ENCODE measurements at places on chromosomes 2 and 18.

GRCh38 chr18:58473071-58473470 is 155.8 kb downstream of the ALPK2 start:
- DNase-seq, result no peak

- no peak for DNase-seq
Measured at GRCh38 chr18:54378057-54378456, 20.4 kb downstream of the C18orf54 start.

GRCh38 chr2:187075199-187075635 is 226.2 kb upstream of the ZSWIM2 start:
- no peak for DNase-seq

DNA sequence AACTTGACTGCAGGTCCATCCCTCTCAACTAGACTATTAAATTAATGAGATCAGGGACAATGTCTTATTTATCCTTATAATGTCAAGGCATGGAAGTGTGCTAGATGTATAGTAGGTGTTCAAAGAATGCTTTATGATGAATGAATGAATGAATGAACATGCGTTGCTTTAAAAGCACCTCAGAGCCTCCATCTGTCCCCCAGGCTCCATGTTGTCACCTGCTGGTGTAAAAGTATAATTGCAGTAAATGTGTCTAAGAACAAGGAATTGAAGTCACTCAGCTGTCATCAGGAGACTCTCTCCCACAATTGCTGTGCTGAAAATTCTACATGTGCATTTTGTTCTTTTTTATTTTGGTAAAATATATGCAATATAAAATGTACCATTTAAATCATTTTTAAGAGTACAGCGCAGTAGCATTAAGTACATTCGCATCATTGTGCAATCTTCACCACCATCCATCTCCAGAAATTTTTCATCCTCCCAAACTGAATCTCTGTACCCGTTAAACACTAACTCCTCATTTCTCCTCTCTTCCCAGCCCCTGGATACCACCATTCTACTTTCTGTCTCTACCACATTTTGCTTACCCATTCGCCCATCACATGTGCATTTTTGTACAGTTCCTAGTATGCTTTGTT is 52.6 kb downstream of the GNAL start:
- peak; percentile 71 for DNase-seq

DNA sequence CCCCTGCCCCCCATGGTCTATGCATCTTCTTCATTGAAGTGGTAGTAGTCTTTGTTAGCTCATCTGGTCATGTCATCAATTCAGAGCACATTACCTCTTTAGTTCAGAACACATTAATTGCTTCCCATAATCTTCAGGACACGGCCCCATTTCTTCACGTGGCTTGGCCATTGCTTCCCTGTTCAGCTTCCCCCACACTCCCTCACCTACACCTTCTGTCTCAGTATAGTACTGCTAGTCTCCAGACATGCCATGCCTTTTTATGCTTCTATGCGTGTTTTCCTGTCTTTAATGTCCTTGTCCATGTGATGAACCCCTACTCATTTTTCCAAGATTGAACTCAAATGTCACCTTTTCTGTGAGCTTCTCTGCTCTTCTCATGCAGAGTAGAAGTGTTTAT is 35.1 kb downstream of the MSH2 start:
- no peak for DNase-seq

GRCh38 chr18:56935434-56936040 is 211.3 kb upstream of the BOD1L2 start:
- no peak for DNase-seq

DNA sequence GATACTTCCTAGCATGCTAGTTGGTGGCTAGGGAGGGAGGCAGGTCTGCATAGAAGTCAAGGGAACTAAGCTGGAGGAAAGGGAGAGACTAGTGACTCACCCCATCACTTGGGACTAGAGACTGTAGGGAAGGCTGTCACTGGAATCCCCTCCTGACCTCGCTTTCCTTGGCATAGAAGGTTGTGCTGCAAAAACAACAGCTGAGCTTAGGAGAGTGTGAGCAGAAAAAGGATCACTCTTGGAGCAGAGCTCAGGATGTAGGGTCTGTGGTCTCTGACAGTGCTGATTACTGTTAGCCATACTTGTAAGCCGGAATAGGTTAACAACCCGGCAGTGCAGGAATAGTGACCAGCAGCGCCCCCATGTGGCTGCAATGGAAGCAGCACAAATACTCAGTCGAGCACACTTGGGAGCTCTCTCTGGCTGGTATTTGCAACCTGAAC is 66.9 kb upstream of the SMAD2 start:
- DNase-seq, result no peak

- DNase-seq, result no peak
Measured at GRCh38 chr2:120404941-120405758, 59.2 kb downstream of the INHBB start.

DNA sequence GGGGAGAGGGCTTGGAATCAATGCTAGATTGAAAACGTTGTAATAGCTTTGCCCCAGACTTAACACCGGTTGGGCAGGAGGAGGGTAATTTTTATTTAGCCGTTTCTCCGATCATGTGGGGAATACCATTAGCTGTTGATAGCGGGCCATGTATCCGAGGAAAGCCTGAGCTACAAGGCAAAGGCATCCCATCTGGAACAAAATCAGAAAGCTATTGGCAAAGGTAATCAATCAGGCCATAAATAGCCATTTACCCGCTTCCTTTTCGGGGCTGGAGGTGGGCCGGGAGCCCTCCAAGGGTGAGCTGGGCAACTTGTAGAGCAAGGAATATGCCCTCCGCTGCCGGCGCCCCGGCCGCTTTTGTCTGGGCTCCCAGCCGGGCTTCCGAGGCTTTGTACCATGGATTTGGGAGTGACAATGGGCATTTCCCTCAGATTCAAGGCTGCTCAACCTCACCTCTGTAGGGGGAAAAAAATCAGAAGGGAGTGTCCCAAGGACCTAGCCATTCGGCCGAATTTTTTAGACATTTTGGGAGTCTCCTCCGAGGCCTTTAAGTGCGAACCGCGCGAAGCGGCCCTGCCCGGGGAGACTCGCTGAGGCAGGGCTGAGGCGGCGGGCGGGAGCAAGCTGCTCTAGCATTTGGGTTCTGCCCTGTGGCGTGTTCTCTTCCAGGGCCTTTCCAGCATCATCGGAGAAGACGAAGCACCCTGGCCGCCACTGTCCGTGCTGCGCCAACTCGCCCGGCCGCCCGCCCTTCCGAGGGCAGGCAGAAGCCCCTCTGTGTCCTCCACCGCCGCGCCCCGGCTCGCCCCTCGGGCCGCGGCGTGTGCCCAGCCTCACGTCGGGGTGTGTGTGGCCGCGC is 1.1 kb upstream of the HOXD9 start:
- DNase-seq, result no peak

DNA sequence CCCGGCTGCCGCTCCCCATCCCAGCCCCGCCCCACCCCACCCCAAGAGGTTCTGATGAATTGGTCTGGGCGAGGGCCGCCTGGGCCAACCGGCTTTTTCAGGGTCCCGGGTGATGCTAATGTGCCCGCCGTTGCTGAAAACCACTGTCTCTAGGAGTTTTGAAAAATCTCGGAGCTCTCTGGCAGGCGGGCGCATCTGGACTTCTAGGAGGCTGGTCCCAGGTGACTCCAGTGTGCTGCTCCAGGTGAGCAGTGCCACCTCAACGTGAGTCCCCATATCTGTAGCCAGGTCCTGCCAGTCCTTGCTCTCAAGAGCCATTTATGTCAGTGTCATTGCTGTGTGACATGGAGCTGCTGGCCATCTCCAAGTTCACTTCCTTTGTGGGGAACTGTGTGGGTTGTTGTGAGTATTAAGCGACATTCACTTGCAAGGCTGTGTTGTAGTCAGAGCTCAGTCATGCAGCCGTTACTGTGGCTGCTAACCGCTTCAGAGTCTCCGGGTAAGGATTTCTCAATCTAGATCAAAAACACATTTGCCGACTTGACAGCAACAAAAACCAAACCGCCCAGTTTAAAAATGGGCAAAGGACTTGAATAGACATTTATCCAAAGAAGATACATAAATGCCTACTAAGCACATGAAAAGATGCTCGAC is at the start of gene RFX8:
RFX8 (minus strand) TSS at position 382 of the 654 bp plus-strand sequence. CDS start 8,264 bp downstream, outside the sequence.
- no peak for DNase-seq

DNA sequence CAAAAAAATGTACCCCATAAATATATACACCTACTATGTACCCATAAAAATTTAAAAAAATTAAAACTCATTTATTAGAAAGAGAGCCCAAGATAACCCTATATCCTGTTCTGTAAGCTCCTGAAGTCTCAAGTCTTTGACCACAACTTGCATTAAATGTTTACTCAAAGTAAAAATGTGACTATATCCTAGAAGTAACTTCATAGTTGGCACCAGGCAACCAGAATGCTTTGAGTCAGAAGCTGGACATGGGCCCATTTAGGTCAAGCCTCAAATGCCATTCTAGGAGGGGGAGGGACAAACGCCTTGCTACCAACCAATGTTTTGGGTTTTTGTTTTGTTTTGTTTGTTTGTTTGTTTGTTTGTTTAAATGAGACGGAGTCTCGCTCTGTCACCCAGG is 9.3 kb upstream of the TBC1D8 start:
- DNase-seq, result no peak

DNA sequence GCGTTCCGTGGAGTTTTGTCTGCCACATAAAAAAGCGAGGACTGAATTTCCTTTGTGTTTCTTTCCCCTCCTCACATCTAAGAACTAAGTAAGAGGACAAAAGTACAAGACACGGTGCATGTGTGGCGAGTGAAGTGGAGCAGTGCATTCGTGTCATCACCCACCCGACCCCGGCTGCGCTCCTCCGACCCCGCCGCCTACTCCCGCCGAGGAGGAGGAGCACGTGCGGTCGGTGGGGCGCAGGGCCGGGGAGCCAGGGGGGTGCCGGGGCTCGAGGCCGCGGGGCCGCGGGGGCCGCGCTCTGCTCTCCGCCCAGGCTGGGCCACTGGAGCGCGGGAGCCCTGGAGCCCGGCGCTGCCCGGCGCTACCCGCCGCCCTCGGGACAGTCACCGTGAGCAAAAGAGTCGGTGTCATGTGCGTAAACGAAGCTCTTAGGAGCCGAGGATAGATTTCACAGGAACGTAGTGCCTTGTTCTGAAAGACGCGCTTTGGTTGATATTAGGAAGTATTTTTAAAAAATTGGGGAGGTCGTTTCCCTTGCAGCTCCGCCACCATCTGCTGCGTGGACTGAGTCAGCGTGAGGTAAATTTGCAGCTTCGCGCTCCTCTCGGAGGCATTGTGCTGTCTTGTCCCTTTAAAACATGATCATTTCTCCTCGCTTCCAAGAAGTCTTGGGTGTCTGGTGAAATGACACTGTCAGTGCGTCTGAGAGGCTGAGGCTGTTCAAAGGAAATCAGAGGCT is 11.0 kb downstream of the TBR1 start:
- DNase-seq, result no peak

DNA sequence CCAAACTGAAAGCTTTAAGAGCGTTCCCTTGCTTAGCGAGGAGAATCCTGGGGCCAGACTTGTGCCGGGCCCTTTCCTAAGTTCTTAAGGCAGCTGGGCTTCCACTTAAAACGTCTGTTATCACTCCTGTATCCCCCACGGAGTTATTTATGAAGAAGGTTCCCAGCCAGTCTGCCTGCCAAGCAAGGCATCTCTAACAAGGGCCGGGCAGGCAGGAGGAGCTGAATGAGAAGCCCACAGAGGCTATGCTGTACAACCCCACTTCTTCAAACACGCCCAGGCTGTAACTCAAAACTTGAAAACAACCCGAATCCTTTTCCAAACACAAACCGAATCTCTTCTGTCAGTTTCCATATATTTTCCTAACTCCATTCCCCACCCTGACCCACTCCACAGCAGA is 39.0 kb upstream of the ZFP36L2 start:
- DNase-seq, result no peak

DNA sequence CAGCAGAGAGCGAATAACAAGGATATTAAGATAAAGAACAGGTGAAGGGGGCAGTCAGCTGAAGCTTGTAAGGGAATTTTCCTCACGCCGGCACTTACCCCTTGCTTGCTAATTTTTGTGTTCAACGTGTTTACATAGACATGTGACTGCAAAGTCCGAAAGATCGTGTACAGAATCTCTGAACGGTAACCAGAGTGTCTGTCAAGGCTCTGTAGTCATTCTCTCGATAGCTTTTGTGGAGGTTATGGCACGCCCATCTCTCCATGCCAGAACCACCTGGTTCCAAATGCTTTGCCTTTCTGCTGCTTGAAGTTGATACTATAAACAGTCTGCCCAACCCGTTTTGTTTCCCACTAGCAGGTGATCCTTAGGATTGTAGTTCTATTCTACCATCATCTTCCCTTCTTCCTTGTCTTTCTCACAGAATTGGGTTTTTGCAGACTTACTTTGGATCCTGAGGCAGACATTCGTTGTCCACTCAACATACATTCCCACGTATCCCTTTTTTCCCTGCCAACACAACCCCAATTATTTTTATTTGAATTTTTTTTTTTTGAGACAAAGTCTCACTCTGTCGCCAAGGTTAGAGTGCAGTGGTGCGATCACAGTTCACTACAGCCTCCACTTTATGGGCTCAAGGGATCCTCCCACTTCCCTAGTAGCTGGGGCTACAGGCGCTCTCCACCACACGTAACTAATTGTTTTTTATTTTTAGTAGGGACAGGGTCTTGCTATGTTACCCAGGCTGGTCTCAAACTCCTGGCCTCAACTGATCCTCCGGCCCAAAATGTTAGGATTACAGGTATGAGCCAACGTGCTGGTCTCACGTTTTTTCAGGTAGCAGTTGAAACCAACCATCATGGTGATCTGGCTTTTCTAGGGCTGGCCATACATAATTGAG is 1.3 kb upstream of the USP34 start:
- no peak for DNase-seq

DNA sequence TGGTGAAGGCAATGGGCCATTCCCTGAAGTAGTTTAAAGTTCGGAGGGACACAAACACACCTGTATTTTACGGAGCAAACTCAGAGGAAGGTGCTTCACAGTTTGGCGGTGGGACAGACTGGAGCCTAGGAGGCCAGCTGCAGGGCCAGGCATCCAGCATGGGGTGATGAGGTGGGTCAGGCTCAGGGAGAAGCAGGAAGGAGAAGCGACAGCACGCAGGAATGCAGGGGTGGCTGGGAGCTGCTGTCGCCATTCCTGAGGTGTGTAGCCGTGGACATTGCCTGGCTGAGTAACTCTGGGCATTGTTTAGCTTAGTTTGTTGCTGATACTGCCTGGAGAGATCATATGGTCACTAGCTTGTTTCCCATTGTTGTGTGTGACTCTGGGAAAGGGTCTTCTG is 35.8 kb upstream of the METTL21A start:
- no peak for DNase-seq

- DNase-seq, result no peak
Measured at GRCh38 chr2:233280114-233280693, 27.4 kb upstream of the SAG start.

GRCh38 chr18:57480733-57481132 is 45.6 kb downstream of the ONECUT2 start:
- no peak for DNase-seq

- DNase-seq, result no peak
Measured at GRCh38 chr2:67702284-67702683, 305.2 kb downstream of the ETAA1 start.

DNA sequence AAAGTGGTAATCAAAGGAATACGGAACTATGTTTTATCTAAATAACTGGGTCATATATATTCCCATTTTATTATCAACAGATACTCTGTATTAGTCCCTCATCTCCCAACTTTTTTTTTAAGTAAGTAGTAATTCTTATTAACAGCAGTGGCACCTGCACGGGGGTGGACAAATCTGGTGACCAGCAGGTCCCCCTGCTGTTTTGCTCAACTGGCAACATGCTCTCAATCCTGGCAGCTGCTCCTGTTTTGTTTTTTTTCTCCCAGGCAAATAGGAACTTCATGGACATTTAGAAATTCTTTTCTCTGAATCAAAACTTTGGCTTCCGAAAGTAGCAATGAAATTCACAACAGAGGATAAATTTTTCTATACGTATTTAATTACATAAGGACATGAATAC is 193.5 kb downstream of the SS18 start:
- DNase-seq, result no peak
